Calu3 (cell line): ENCODE measurements at places on chromosomes 12 and 14.

- DNase-seq, result no peak
Observed at GRCh38 chr14:47833011-47833410, 157.6 kb upstream of the MDGA2 start.

GRCh38 chr12:105324704-105325103 lies 5.8 kb upstream of the C12orf75 start:
- no peak for DNase-seq

DNA sequence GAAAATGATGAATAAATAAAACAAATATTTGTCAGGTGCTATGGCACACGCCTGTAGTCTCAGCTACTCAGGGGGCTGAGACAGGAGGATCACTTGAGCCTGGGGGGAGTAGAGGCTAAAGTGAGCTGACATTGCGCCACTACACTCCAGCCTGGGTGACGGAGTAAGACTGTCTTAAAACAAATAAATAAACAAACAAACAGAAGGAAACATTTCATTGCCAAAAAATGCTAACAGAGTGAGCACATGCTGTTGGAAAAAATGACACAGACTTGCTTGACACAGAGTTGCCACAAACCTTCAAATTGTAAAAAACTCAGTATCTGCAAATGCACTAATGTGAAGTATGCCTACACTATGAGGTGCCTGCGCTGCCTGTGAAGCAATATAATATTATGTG lies 50.8 kb upstream of the AP4S1 start:
- no peak for DNase-seq

DNA sequence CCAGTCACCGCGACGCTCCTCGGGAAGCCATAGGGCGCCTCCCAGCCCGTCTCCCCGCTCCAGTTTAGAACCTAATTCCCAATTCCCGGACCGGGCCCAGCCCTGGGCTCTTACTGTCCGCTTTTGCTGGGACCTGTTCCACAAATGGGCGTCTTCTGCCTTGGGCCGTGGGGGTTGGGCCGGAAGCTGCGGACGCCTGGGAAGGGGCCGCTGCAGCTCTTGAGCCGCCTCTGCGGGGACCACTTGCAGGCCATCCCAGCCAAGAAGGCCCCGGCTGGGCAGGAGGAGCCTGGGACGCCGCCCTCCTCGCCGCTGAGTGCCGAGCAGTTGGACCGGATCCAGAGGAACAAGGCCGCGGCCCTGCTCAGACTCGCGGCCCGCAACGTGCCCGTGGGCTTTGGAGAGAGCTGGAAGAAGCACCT lies 797 bp downstream of the UNG start:
- DNase-seq, result no peak

- no peak for DNase-seq
Observed at GRCh38 chr14:53278602-53279506, 125.7 kb upstream of the DDHD1 start.

- no peak for DNase-seq
Observed at GRCh38 chr14:50350975-50351374, 38.9 kb downstream of the DMAC2L start.

GRCh38 chr12:4954621-4955354 lies 45.1 kb downstream of the KCNA1 start:
- no peak for DNase-seq

DNA sequence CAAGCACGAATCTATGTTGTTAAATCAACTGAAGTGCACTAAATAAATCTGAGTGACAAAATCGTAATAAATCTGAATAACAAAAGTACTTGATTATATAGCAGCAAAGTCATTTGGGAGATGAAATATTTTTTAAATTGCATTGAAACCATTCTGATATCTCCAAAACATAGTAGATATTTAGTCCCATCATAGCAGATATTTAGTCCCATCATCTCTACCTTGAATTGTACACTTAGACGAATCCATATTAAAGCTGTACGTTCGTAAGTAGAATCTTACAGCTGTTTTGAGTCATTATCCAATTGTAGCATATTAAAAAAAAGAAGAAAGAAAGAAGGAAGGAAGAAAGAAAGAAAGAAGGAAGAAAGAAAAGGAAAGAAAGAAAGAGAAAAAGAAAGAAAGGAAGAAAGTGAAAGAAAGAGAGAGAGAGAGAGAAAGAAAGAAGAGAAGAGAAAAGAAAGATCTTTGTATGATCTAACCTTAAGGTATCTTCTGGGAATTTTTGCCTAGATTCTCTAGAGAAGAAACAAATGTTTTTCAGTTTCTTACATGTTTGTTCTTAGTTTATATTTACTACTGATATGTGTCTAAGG lies 2.6 kb downstream of the DCN start:
- no peak for DNase-seq

GRCh38 chr12:42481368-42481767 lies 108.2 kb downstream of the PRICKLE1 start:
- no peak for DNase-seq

GRCh38 chr14:81233615-81234014 lies 12.9 kb upstream of the GTF2A1 start:
- DNase-seq, result no peak

DNA sequence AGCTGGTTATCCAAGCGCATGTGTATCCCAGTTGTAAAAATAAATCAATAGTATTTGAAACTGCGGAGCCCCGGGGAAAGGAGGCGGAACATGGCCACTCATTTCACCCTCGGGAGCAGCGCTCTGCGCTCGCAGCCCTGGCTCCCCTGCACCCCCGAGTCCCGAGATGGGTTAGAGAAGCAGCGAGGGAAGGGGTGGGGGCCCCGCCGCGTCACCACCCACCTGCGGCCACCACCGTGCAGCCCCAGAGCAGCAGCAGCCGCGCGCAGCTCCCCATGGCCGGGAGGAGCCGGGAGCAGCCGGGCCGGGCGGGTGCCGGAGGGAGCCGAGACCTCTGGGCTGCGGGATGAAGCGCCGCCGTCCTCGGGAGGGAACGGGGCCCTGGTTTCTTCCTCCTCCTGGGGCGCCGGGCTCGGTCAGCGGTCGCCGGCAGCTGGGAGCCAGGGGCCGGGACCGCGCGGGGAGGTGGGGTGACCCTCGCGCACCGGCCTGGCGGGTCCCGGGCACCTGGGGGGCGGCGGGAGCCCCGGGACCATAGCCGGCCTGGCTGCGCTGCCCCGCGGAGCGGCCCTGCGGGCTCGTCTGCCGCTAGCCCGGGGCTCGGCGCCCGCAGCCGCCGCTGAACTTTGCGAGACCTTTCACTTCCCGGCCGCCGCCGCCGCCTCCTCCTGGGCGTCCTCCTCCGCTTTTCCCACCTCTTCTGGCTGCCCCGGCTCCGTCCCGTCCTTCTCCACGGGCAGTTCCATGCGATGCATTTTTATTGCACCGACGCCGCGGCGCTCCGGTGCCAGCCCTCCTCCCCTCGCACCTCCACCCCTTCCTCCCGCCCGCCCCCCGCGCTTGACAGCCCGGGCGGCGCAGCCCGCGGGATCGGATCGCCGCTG lies at the start of gene NTN4:
Gene NTN4, minus strand, starts transcription at position 732 of the 884 bp plus-strand sequence. Its CDS starts 455 bp downstream, at position 277.
- DNase-seq, result peak; percentile 65
